Left hindlimb (tissue), 1 donor: ENCODE measurements at places on chromosomes 13 and 19.
A peak's percentile ranks its signal among the peaks of the same experiment; 100 is the strongest.

GRCh38 chr13:50267917-50268316 is 252.7 kb downstream of the KCNRG start:
- no peak for DNase-seq

DNA sequence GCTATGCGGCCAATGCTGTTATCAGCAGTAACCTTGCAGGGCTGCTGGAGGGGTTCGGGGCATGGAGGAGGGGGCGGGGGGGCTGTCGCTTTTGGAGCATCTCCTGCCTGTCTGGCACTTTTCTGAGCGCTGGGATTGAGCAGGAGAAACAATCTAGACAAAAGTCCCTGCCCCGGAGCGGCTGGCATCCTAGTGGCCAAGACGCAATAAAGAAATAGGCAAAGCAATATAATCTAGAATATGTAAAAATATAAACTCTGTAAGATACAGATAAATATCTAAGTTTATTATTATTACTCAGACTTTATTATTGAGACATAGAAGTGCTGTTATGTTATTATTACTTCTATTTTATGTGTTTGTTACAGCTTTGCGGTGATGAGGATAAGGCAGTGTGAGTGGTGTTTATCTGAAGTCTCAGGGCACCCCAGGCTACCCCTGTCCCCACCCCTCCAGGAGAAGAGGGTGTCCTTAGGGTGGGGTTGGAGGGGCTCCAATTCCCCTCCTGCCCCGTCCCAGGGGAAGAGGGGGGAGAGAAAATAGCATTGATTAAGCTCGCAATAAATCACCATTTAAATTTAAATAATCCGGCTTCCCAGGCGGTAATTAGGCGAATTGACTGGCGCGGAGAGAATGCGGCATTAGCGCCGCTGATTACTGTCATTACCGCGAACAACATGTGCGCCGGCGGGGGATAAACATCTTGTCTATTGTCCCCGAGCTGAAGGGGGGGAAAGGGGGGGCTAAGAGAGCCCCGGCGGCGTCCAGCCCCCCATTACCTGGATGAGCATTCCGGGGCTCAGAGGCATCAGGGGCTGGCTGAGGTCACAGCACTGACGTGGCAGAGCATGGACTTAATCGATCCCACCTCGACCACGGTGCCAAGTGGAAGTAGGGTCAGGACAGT is 3.2 kb downstream of the NPAS1 start:
- DNase-seq: no peak

- DNase-seq: no peak
Measured at GRCh38 chr13:30884543-30884942, 21.5 kb upstream of the MEDAG start.

DNA sequence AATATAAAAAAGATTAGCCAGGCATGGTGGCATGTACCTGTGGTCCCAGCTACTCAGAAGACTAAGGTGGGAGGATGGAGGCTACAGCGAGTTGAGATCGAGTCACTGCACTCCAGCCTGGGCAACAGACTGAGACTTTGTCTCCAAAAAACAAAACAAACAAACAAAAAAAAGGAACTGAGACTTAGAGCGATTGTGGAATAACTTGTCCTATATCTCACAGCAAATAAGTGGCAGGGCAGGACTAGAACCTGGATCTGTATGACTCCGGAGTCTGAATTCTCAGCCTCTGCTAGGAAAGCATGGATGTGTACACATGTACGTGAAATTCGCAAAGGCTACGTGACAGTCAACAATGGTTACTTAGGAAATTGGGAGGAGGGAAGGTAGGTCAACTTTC is 20.1 kb downstream of the KRTDAP start:
- no peak for DNase-seq

- DNase-seq: no peak
Measured at GRCh38 chr13:104691767-104692467, 1625.7 kb upstream of the SLC10A2 start.

DNA sequence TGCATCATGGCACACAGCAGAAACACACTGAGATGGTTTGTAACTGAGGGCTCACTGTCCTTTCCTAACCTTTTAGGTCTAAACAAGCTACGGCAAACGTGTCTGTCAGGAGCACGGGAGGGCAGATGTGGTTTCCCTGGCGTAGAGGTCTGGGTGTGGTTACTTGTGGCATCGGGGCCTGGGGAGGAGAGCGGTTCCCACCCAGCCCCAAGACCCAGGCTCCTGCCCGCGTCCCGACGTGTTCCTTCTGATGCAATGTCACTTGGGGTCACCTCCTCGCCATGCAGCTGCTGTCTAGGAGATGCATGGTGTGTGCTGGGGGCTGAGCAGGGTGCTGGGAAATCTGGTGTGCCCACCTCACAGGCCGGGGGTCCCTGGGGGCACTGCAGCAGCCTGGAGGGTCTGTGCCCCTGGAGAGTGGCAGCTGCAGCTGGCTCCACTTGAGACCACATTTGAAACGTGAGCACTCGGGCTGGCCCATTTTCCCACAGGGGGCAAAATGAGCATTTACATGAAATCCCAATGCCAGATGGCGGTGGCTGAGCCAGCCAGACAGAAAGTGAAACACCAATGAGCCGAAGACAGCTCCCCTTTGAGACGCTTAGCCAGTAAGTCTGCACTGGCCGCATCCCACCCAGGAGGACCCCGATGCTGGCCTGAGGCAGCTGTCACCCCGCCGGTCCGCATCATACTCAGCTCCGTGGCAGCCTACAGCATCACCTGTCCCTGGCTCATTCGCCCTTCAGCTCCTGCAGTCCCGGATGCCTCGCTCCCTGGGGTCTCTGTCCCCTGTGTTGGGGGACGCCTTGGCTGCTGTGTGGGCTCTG is 22.3 kb upstream of the MYDGF start:
- no peak for DNase-seq

DNA sequence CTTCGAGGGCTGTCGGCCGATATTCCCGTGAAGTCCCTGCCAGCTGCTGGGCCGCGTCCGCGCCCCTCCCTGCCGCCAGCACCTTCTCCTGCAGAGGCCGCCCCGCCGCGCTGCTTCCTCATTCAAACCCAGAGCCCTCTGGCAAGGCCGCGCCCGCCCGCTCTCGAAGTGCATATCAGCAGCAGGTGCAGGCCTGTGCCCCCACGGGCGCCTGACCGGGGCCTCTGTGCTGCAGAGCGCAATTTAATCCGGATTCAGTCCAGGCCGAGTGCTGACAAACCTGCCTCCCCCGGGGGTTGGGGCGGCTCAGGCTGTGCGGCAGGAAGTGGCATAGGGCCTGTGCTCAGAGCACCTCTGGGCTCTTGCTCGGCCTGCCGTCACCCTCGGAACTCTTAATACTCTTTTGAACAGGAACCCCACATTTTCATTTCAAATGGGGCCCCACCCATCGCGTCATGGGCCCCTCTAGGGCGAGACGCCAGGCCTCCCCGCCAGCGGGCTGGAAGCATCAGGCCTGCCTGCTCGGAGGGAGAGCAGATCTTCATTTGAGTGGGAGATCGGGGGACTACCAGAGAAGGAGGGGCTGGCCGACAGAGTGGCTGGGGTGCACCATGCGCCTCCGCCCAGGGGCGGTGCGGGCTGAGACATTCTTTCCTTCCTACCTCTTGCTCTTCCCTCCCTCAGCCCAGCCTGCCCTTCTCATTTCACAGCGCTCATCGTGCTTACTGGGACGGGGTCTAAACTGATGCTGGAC is 125.7 kb downstream of the TNFRSF19 start:
- peak; percentile 69 for DNase-seq

- no peak for DNase-seq
Measured at GRCh38 chr13:112724788-112725345, 35.0 kb downstream of the ATP11A start.

GRCh38 chr19:18496167-18496979 is 25.5 kb downstream of the ELL start:
- DNase-seq: no peak

DNA sequence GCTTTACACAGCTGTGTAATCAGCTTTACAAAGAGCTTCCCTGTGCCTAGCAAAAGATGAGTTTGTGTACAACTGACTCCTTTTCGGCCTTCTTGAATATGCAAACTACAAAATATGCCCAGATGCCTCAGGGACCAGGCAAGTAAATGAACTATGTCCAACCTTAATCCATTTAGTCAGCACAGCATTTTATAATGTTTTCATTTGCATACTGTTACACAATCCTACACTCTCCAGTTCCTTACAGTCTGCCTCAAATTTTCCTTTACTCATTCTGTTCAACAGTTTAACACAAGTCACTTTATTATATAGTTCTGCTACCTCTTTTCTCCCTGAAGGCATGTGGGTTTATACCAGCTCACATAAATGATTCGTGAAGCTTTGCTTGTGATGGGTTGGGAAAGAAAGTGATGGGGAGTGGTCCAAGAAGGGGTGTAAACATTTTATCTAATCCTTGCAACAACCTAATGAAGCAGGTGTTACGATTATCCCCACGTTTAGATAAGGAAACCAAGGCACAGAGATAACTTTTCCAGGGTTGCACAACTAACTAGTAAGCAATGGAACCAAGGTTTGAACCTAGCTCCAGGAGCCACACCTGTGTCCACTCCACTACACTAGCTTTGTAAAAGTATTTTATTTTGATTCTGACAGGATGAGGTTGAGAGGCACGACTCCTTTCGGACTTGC is 3.3 kb upstream of the USP12 start:
- DNase-seq: no peak

DNA sequence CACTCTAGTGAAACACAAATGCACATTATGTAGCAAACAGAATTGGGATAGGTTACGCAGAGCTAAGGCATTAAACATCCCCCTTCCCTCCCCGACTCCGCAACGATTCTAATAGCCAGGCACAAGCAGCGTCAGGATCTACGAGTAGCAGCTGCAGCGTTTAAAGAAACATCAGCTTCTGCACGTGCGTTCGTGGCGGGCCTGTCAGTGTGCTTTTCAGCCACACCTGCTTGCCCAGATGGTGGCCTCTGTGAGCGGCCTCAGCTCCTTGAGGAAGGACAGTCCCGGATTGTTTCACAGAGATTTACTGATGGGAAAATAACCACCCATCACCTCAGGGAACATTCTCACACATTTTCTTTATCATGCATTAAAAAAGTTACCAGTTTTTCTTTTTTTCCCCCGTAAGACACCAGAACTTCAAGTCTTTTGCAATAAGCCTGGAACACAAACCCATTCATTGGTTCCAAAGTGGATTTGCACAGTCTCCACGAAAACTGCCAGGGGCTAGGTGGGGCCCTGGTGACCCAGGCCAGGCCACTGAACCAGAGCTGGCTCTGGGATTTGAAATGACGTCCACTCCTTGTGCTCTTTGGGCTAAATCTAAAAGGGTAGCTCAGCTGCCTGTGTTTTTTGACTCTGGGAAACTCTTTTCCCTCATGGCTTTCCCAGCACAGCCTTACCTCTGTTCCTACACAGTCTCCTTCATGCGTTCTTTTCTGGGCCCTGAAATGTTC is 325.5 kb downstream of the KCNRG start:
- peak; percentile 70 for DNase-seq

DNA sequence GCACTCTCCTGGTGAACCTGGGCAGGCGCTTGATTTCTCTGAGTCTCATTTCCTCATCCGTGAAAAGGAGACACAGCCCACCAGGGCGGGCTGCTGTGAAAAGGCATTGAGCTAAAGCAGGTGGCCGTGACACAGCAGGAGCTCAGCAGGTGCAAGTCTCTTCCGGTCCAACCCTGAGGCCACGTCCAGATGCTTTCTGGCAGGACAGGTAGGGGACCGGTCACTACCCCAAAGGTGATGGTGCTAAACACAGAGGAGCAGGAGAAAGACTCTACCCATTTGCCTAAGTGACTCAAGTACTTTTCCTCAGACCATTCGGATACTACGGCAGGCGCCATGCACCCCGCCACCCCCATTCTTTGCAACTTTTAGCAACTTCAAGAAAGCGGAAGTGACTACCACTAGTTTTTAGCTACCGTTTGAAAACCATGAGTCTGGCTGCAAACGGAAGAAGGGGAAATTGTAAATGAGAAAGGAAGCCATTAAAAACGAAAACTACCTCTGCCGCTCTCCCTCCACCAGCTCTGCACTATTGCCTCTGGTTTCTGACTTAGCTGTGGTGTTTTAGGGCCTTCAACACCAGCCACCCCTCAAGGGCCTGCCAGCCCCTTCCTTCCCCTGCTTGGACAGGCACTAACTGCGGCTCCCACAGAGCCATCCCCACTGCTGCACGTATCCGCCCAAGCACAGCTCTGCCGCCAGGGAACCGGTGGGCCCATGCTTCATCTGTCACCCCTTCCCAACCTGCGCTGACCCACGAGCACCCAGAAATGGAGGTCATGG is 4.8 kb downstream of the PPP6R1 start:
- DNase-seq: no peak

- DNase-seq: no peak
Measured at GRCh38 chr13:52597676-52598075, 44.6 kb upstream of the HNRNPA1L2 start.

- DNase-seq: no peak
Measured at GRCh38 chr19:5356918-5357317, 16.3 kb upstream of the PTPRS start.

- DNase-seq: no peak
Measured at GRCh38 chr13:78759704-78760103, 100.7 kb upstream of the OBI1 start.

DNA sequence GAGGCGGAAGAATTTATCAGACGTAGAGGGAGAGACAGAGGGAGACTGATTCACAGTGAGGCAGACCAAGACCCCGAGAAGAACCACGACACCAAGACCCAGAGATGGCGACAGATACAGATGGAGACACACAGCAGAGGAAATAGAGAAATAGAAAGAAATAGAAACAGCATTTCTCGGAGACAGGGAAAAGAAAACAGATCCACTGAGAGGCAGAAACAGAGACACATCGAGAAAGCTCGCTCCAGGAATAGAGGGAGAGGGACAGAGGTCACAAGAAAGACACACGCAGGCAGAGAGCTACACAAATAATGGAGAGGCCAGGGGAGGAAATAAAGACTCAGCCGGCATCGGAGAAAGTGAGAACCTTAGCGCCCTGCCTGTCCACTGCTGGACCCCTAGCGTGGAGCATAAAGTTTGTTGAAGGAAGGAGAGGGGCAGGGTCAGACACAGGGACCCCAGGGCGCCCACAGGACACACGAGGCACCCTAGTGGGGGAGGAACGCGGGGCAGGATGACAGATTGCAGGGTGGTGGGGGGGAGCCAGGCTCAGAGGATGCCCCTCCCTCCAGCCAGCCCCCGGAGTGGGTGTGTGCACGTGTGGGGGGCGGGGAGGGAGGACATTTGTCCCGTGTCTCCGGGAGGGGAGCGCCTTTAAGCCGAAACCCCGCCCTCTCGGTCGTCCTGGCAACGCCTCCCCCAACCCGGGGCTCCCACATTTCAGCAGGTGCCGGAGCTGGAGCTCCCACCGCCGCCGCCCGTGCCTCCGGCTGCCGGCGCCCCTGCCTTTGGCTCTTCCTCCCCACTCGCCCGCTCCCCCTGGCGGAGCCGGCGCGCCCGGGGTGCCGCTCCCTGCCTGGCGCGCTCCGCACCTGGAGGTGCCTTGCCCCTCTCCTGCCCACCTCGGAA is at the start of gene PRKCG:
Gene PRKCG (plus strand): TSS at position 716 of the 909 bp plus-strand sequence. CDS start 298 bp downstream, outside the sequence.
- DNase-seq: peak; percentile 65

- no peak for DNase-seq
Measured at GRCh38 chr19:47253467-47253881, 2.9 kb upstream of the CCDC9 start.

- no peak for DNase-seq
Measured at GRCh38 chr13:111973605-111974340, 93.2 kb upstream of the SOX1 start.
